ENCODE measurements at places on chromosomes 7 and 10.

- DNase-seq = no peak
Observed at GRCh38 chr7:47932016-47932415, 16.2 kb downstream of the PKD1L1 start.

DNA sequence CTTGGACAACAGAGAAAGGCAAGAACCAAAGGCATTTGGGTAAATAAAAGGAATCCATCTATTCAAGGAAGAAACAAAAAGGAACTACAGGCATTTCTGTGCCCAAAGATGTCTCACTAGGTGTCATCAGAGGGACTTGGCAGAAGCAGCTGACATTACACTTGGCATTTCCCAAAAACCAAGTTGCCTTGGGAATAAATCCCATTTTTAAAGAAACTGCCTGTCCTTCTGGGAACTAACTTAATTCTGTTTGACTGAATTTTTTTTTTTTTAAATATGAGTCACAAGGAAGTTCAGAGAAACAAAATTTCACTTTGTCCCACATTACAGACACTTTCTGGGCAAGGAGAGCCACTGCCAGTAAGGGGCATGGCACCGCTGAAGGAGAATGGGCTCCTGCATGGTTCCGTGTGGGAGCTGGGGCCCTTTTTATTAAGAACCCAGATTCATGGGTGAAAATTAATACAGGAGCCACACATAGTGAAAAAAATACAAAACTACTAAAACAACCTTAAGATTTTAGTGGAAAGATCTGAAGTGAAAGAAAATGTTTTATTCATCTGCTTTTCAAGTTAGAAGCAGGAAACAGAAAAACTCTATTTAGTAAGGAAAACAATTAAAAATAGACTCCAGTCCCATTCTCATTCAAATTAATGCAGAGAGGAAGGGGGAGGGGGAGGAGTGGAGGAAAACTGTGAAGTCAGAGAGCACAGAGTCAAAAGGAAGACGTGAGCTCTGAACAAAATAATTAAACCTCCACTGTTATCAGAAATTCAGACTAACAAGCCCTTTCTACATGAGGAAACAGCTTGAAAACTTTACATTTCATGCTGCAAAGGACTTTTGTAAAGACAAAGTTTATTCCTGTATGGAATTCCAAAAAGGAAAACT is 118.4 kb upstream of the PDLIM1 start:
- DNase-seq = no peak

- no peak for DNase-seq
Observed at GRCh38 chr7:30175636-30176147, 40.9 kb downstream of the MTURN start.

- DNase-seq = no peak
Observed at GRCh38 chr7:132419542-132419941, 156.7 kb downstream of the PLXNA4 start.

GRCh38 chr7:84042110-84042539 is 152.5 kb downstream of the SEMA3A start:
- no peak for DNase-seq

GRCh38 chr10:121024905-121025584 is 173.9 kb downstream of the WDR11 start:
- DNase-seq = no peak

DNA sequence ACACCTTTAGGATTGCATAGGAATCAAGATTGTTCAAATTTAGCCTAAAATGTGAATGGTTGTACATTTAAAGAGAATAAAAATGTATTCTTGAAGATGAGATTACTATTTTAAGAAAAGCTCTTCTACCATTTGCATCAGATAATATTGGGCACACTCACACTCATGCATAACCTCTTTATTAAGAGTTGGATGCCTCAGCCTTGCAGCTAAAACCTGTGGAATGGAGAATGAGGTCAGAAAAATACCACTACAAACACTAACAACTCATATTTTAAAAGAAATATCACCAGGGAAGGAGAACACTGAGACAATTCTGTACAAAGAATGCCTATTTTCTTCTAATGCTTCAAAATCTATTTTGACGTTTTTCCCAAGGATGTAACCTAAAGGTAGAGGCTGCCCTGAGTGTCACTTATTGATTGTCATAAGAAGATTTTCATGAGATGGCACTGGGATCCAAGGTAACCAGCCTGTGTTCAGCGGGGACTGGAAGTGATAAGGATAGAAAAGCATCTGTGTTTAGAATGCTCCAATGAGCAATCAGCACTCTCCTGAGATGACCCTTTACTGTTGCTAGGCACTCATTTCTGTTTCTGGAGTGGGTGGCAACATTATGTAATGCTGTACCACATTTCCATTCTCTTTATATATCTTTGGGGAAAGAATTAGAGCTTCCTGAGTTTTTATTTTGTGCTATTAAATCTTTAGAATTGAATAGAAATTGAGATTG is 26.6 kb downstream of the REEP3 start:
- DNase-seq = no peak

DNA sequence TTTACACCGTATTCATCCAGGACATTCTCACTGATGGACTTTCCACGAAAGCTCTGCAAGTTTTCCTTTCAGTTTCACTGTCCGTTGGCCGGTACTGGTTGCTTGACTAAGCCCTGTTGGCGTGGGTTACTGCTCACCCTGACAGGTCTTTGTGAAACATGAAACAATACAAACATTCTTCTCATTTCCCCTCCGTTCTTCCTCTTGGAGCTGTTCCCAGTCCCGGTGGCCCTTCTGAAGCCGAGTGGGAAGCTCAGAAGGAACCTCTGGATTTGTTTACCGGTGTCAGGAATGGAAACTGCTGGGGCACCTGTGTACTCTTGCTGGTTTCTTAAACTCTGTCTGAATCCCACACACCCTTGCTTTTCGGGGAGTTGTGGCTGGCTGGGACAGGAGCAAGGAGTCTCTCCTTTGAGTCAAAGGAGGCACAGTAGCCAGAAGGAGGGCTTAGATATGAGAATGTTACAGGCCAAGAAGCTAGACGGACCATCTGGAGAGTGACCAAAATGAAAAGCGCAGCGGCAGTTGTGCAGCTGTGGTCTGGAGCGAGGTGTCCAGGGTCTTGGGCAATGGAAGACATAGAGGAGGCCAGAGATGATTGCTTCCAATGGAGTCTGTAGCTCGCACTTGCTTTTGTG is 45.7 kb downstream of the LYZL2 start:
- DNase-seq = no peak

- no peak for DNase-seq
Observed at GRCh38 chr10:110524859-110525232, 27.1 kb downstream of the DUSP5 start.

GRCh38 chr10:69641261-69641980 is 11.4 kb downstream of the FAM241B start:
- DNase-seq = no peak

DNA sequence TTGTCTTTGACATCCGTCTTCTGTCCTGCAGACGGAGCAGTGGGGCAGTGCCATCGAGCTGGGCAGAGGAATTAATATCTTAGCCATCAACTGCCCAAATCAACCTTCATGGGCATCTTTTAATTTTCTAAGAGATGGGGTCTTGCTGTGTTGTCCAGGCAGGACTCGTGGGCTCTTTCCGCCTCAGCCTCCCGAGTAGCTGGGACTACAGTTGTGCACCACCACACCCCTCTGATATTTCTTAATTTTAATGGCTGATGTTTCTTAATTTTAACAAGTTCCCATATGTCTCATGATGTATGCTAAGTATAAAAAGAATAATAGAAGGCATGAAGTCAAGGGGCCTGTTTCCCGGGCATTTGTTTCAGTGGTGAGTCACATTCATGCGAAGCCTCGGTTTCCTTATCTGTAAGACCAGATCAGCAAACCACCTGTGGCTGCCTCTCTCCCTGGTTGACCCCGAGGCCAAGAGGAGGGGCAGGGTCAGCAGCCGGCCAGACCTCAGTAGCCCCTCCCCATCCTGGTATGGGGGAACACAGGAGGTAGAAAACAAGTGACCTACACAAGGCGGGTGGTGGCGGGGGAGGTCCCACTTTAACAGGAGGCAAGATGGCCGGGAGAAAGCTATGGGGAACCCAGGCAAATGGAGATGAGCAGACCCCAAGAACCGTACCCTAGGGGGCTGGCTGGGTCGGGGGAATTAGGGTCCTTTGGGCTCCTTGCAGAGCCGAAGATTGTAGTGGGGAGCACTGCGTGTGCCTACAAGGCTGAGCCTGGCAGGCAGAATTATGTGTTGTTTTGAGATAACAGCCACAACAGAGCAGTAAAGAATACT is 85.5 kb downstream of the CUX1 start:
- DNase-seq = no peak

GRCh38 chr10:95440756-95441546 is 120.2 kb downstream of the SORBS1 start:
- no peak for DNase-seq

DNA sequence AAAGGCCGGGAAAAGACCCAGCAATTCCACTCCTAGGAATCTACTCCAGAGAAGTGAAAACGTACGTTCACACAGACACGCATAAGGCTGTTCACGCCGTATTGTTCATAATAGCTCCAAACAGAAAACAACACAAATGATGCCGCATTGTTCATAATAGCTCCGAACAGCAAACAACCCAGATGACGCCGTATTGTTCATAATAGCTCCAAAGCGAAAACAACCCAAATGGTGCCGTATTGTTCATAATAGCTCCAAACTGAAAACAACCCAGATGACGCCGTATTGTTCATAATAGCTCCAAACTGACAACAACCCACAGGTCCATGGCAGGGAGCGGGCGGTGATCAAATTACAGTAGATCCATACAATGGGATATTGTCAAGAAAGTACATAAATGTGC is 85.2 kb upstream of the DNAAF5 start:
- DNase-seq = no peak

- DNase-seq = no peak
Observed at GRCh38 chr7:155216475-155217272, 81.0 kb upstream of the INSIG1 start.

DNA sequence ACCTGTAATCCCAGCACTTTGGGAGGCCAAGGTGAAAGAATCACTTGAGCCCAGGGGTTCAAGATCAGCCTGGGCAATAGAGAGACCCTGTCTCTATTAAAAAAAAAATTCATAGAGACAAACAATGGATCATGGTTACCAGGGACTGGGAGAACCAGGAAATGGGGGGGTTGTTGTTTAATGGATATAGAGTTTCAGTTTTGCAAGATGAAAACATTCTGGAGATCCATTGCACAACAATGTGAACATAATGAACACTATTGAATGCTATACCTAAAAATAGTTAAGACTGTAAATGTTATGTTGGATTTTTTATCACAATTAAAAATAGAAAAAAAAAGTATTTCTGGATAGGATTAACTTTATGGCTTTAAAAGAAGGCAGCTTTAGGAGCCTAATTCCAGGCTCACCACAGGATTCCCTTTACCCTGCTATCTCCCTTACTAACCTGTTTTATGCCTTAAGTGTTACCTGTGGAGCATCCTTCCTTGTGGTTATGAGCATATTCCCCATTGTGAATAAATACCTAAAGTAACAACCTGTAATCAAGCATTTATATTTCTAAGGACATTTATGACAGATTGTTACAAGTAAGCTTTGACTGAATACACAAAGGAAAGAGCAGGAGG is 45.1 kb upstream of the SGCE start:
- no peak for DNase-seq

- no peak for DNase-seq
Observed at GRCh38 chr10:93437946-93438612, 44.1 kb downstream of the MYOF start.

DNA sequence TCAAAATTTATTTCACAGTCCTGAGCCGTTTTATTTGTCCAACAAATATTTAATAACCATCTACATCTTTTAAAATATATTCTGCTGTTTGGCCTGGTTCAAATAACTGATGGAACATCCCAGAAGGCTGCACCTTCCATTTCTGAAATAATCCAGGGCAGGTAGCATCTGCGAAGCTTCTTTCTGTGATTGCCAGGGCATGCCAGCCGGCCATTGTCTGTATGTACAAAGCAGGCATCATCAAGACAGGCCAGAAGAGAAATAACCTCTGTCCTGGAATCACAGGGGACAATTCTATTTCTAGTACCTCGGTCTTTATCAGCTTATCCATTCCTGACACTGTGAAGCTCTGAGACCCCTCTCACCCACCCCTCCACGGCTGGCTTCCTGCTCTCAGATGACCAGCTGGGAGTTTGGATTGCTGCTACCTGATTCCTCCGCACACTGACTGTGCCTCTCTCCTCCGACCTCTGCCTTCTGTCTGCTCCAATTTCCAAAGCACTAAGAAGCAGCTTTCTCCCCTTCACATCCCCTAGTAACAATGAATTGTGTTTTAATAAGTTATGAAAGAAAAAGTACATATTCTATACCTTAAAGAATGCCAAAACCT is 8.0 kb downstream of the DGKI start:
- no peak for DNase-seq

DNA sequence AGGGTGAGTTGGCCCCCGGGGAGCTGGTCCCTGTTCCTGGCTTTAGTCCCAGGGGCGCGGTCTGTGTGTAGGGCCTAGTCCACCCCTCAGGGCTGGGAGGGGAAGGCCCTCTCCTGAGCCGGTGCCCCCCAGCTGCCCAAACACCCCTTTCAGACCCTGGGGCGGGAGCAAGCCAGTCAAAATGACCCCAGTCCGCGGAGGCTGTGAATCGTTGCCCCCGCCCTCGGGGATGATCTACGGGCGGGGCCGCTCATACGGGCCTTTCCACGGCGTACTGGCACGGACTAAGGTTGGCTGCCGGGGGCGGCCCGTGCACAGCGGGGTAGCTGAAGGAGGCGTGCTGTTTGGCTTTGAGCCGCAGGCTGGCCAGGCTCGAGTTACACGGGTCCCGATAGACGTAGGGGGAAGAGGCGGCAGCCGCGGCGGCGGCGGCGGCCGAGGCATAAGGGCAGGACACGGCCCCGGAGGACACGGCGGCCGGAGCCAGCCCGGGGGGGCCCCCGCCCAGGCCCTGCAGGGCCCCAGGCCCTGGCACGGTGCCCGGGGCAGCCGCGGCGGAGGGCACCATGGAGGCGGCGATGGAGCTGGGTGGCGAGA is 4.3 kb downstream of the ELOVL3 start:
- DNase-seq = no peak

- no peak for DNase-seq
Observed at GRCh38 chr10:85604884-85605283, 761.7 kb downstream of the GRID1 start.

DNA sequence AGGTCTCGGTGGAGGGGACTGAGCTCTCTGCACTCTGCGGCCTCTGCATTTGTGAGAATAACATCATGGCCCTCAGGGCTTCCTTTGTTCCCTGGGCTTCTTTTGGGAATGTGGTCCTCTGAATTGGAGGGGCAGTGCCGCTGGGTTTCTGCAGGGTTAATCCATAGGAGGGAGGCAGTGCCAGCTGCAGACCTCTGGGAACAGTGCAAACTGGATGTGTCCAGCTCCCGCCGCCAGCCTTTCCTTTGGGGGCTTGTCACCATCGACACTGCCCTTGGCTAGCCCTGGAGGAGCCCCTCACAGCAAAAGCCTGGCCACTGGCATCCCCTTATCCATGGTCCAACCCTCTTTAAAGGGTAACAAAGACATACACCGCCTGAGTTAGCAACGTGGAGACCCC is 174.0 kb downstream of the WDR37 start:
- DNase-seq = no peak

All from CD8-positive, alpha-beta memory T cell (primary cell).